Posterior cingulate gyrus (tissue), 11 donors: ENCODE measurements at places on chromosomes 4 and X.

GRCh38 chr4:128661479-128661878 lies 148.0 kb upstream of the JADE1 start:
- no peak for DNase-seq

GRCh38 chr4:26866781-26867180 lies 6.1 kb downstream of the STIM2 start:
- DNase-seq: no peak

DNA sequence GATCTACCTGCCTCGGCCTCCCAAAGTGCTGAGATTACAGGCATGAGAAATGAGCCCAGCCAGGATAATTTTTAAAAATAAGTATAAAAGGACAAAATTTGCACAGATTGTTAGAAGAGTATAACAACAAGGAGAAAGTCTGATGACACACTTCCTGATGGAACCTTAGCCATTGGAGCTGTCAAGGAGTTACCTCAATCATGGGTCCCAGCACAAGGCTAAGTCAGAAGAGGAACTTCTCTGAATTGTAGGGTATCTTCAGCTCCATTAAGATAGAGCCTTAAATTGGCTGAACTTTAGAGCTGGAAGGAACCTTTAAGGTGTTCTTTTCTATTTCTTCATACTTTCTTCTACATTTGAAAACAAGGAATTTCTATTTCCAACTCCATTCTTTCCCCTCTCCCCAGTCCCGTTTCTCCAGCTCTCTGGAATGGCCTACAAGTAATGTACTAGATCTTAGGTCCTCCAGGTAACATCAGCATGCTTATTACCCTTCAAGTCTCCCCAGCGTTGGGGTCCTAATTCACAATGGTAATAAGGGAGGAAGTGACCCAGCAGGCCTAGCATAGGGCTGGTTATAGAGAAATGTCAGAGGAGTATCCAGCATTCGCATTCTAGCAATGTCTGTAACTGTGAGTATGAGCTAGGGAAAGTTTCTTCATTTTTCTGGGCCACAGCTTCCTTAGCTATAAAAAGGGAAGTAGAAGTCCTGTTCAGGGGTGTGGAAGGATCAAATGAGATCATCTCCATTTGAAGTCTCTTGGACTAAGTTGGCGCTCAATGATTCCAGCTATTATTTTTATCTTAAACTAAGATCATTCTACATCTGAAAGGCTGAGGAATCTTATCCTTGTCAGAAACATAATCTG lies 18.5 kb upstream of the RBPJ start:
- no peak for DNase-seq

- DNase-seq: no peak
Observed at GRCh38 chr4:183191630-183192029, 92.6 kb downstream of the WWC2 start.

GRCh38 chr4:71932941-71933340 lies 98.9 kb upstream of the NPFFR2 start:
- no peak for DNase-seq

- no peak for DNase-seq
Observed at GRCh38 chr4:10024303-10024702, 3.0 kb upstream of the SLC2A9 start.

GRCh38 chrX:16659321-16659720 lies 9.4 kb downstream of the S100G start:
- DNase-seq: no peak

DNA sequence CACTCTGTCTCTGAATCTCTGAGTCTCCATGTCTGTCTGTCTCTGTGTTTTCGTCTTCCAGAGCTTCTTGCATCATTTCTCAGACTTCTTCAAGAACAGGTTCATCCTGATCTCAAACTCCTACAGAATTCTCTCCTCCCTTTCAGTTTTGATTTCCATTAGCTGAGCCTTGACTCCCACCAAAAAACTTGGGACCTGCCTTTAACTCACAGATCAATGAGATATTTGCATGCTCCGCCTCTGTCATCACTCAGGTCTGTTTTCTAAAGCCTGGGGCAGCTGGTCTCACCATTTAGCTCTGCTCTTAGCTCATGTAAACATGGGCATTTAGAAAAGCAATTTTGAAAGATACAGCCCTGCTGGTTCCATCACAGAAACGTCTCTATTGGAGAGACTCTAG lies 8.6 kb downstream of the DAPP1 start:
- DNase-seq: no peak

GRCh38 chrX:40543661-40544328 lies 37.0 kb upstream of the ATP6AP2 start:
- no peak for DNase-seq

- DNase-seq: no peak
Observed at GRCh38 chr4:99722725-99723124, 65.1 kb upstream of the C4orf54 start.

GRCh38 chr4:39657465-39657864 lies 18.8 kb upstream of the SMIM14 start:
- DNase-seq: no peak

- no peak for DNase-seq
Observed at GRCh38 chr4:118397623-118397979, 44.8 kb upstream of the PRSS12 start.

DNA sequence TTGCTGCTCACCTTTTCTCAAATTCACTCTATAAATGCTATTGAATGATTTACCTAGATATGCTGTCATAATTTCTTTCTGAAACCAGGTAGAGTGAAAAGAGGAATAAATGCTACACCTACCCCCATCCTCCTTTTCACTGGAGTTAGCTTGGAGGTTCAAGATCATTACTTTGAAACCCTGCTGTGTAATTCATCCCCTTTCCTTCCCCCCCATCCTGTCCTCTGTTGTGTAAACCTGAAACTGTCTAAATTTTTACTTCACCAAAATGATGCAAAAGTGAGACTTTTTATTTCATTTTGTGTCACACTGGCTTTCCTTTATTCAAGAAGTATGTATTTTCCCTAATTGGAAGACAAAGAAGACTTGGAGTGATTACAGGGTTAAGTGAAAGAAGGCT lies 5.4 kb downstream of the ZCCHC18 start:
- DNase-seq: no peak

DNA sequence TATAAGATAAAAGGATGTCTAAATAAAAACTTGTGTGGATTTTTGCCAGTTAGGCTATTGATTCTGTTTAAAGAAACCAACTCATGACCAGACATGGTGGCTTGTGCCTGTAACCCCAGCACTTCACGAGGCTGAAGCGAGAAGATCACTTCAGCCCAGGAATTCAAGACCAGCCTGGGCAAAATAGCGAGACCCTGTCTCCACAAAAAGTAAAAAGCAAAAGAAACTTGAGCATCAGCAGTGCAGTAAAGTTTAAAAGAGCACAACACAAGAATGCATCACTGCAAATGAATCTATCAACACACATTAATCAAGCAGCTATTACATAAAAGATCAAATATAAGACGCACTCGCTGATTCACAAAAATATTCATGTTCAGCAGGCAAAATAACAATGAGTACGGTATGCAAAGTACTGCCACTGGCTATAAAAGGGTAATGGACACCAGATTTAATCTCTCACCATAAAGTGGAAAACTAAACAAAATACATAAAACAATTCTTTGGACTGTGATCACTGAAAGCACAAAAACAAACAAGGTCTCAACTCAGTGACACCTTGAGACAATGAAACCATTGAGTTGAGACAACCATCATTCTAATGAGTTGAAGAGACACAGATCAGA lies 41.3 kb downstream of the LRBA start:
- DNase-seq: no peak

DNA sequence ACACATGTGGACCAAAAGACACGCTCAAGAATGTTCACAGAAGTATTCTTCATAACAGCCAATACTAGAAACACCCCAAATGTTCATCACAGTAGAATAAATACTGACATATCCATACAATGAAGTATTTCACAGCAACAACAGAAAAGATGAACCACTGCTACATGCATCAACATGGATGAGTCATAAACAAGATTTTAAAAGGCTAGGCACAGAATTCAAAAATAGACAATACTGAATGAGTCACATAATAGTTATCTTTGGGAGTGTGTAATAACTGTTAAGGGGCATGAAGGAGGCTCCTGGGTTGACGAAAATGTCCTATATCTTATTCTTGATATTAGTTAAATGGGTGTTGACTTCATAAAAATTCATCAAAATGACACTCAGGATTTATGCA lies 43.5 kb downstream of the CLOCK start:
- DNase-seq: no peak

- peak; percentile 78 for DNase-seq
Observed at GRCh38 chr4:99405433-99406115, 29.6 kb downstream of the ADH7 start.

DNA sequence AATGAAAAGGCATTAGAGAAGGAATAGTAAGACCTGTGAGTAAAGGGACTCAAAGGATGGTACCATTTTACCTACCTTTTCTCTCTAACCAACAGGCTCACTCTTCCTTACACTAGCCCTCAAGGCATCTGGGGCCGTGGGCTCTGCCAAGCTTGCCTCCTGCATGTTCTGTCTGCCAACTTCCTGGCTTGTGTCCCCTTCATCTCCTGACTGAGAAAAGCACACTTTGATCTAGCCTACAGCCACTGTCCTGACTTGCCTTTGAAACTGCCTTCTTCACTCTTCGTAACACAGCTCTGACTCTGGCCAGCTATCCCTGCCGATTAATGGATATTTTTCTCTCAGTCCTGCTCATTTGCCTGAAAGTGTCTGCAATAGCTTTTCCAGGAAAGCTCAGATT lies 76.5 kb downstream of the RASGEF1B start:
- no peak for DNase-seq

DNA sequence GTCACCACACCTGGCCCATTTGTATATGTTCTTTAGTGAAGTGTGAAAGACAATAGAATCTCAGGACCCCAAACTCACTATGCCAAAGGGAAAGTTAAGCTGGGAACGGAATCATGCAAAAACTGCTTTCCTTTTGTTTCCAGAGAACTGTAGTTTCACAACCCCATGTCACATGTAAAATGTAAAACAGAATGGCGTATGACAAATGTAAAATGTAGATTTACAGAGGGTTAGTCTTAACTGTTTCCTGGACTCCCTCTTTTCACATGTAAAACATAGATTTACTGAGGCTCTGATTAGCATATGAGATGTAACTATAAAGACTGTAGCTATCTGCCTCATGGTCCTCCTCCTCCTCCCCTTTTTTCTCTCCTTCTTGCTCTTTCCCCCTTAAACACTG lies 66.3 kb downstream of the ABLIM2 start:
- no peak for DNase-seq

DNA sequence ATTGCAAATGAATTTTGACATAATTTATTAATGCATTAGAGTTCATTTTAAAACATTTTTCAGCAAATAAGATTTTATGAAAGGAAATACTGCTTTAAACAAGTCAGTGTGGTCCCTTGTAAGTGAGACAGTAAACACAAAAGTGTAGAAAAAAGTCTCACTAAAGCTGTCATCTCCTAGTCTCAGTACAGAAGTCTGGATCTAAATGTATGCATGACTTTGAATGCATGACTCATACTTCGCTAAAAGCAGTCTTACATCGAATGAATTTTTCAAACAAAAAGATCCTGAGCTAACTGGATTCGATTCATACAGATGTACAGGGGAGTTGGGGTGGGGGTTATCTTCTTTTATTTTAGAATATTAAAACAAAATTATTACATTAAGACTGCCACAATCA lies 207.4 kb upstream of the VCX start:
- DNase-seq: no peak

GRCh38 chr4:25896776-25897539 lies 17.1 kb upstream of the SMIM20 start:
- no peak for DNase-seq

GRCh38 chrX:134931550-134931949 lies 59.2 kb upstream of the SMIM10 start:
- DNase-seq: no peak

DNA sequence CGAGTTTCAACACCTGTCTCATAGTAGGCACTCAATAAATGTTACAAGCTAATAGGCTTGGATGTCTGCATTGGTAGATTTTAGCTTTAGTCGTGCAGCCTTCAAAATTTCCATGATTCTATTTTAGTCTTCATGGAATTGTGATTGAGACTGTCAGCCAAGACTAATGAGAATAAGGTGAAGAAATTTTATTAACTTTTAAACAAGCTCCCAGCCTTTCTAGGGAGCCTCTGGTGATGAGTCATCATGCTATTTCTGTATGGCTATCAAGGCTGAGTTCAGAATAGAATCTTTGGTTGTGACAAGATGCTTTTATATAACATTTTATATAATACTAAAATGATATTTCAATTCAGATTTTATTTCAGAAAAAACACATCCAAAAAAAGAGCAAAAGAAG lies 685.8 kb downstream of the GABRG1 start:
- no peak for DNase-seq

GRCh38 chrX:13094374-13094773 lies 50.0 kb upstream of the FAM9C start:
- no peak for DNase-seq

- no peak for DNase-seq
Observed at GRCh38 chr4:159899596-159899995, 796.7 kb downstream of the RAPGEF2 start.

DNA sequence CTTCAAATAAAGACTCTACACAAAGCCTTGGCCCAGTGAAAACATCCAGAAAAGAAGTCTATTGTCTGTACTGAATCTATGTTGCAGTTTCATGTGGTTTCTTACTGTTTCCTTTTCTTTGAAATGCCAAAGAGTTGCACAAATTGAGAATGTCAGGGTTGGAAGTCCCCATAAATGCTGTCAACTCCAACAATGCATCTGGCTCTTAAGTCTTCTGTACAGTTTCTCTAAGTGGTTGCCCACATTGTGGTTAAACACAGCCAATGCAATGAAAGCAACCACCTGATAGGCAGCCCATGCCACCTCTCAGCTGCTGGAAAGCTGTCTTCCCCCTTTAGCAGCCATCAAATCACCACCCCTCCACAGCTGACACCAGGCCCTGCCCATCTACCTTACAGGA lies 67.2 kb upstream of the C1GALT1C1 start:
- no peak for DNase-seq

DNA sequence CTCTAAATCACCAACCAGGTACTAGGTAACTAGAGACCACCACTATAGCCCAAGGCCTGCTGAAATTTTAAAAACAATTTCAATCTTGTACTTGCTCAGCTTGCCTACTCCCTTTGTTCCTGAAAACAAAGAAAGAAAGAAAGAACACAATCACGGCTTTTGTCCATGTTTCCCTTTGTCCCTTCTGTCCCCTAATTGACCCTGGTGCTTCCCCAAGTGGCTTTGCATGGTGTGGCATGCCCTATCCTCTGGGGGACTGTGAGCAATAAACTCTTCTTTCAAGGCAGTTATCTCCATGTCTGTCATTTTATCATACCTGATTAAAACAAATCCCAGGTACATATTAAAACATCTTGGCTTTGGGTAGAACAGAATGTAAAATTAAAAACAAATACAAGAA lies 94.8 kb downstream of the ARSJ start:
- DNase-seq: no peak
